ENCODE measurements at places on chromosomes 7 and 10.

- DNase-seq, result peak; percentile 27
Measured at GRCh38 chr10:16545116-16545736, 23.5 kb upstream of the C1QL3 start.

DNA sequence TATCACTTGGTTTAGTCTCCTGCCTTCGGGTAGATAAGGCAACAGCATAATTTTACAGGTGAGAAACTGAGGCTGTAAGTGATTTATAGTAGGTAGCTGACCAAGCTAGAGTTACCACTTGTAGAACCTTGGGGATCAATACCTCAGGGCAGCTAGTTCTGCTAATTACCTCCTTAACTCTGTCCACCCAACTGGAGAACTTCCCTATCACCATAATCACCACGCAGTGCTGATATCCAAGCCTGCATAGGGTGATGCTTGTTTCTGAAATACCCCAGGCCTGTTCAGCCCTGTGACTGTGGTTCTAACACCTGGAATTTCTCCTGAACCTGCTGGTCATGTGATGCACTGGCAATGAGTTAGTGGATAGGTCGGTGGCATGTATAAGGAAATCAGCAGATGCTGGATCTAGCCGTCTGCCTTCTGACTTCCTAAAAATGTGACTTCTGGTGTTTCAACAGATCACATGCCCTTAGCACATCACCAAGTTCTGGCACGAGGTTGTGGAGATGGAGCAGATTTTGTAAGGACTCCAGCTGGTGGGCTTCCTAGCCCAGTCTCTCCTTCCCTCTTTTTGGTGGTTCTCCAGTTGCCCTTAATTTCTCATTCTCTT, 15.3 kb downstream of the PLAU start:
- no peak for DNase-seq

GRCh38 chr10:131621784-131622624, 278.8 kb upstream of the PPP2R2D start:
- DNase-seq, result no peak

DNA sequence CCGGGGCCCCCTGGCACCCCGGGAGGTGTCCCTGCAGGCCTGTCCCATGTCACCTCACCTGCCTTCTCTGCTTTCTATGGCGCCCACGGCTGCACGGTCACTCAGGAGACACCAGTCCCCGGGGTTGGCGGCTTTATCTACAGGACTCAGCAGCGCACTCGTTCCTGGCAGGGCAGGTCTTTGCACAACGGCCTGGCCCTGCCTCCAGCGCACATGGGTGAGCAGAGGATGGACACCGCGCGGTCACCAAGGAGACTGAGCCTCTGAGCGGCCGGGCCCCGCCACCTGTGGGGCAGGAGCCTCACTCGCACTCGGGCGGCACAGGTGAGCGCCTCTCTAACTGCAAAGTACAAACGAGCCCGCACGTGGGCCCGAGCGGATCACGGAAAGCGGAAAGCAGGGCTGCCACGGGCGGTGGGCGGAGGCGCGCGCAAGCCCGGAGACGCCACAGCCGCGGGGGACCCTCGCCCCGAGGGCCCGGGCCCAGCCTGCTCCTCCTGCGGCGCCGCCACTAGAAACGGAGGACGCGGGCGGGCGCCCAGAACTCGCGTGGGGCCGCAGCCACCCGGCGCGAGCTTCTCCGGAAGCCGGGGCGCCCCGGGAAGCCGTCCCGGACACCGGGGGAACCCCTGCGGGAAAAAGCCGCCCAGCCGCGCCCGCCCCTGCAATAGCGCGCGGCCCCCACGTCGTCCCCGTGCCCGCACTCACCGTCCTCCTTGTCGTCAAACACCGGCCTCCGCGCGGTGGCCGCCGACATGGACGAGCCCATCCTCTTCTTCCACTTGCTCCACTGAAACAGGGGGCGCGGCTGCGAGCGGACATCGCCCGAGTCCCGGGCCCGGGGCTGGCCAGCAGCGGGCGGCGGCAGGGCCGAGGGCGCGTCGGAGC, 642 bp downstream of the STK32C start:
- peak; percentile 20 for DNase-seq

GRCh38 chr10:105807935-105808587, 1167.0 kb downstream of the SORCS3 start:
- no peak for DNase-seq

DNA sequence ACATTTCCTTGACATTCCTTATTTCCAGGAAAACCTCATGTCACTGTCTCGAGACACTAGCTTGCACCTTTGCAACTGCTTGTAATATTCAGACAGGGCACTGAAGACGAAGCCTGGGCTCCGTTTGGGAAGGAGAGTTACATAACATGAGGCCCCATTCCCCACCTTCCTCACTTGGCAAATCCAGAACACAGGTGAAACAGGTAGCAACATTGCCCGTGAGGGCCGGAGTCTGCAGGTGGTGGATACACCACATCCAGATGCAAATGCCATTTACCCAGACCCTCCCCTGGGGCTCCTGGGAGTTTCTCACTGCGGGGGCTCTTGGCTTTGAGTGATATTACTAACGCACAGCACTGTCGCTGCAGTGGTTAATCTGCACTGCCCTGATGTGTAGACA, 491.0 kb downstream of the PTPRN2 start:
- DNase-seq, result no peak

- no peak for DNase-seq
Measured at GRCh38 chr10:68957654-68958053, 1.7 kb downstream of the DDX21 start.

DNA sequence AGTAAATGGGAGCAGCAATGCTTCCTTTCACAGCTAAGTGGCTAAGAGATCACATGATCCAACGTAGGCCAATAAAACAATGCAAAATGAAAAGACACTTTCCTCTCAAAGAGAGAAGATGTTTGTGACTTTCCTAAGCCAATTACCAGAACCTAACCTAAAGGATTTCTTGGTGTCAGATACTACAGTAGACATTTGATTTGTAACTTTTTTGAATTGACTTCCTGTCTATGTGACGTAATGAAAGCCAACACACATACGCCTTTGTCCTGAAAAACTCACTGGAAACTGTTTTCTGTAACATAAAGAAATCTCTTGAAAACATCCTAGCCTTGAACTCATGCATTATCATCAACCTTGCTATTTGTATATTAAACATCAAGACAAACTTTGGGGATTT, 417.1 kb downstream of the GPAM start:
- DNase-seq, result no peak

DNA sequence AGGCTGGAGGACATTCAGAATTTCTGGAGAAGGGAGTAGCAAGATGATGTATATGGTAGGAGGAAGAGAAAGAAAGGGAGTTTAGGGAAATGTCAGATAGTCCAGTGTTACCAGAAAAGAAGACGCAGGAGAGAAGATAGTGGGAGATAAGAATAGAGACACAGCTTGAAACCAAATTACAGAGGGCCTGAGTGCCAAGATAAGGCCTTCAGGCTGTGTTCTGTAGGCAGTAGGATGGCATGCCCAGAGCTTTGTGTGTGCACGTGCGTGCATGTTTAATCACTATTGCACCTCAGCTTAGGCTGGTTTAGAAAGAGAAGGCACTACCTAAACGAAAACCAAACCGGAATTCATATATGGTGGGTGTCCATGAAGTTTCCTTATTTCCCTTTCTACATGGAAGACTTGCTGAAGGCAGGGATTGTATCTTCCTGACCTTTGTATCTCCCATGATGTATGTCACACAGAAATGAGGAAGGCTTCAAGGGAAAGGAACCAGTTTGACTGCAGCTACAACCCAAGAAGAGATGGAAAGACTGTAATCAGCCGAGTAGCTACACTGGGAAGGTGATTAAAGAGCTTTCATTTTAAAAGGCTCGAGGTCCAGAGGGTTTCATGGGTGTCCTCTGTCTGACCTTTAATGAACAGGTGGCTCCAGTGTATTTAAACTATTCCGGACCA, 35.8 kb upstream of the BHLHA15 start:
- no peak for DNase-seq

DNA sequence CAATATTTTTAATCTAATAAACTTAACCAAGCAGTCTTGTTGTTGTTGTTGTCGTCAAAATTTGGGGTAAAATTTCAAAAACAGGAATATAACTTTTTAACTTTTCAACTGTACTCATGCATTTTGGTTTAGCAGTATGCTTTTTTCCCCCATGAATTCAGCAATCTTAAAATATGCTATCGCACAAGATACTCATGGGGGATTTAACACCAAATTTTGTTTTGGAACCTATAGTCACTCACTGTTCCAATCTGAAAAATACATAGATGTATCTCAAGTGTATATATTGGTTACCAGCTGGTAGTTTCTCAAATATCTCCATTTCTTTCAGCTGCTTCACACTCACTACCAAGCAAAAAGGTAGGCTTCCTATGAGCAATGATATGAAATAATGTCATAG, 91.4 kb upstream of the PIK3CG start:
- no peak for DNase-seq

DNA sequence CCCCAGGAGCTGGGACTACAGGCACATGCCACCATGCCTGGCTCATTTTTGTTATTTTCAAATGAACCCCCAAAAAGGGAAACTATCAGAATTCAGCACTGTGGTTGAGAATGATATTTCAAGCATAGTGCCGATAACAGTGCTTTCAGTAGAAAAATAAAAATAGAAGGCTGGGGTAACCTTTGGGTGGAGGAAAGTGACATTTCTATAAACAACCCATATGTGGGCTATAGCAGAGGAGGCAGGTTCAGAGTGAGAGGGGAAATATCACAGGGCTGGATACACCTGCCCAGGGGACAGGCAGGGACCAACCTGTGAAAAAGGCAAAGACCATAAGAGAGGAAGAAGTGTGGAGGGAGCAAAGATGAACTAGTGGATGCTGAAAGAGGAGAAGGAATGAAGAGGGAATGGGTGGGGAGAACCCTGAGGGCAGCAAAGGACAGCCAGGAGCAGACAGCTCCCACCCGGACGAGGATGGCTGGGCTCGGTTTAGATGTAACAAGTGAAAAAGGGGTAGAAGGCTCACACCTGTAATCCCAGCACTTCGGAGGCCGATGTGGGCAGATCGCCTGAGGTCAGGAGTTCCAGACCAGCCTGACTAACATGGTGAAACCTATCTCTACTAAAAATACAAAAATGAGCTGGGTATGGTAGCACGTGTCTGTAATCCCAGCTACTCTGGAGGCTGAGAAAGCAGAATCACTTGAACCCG, 56.5 kb downstream of the MAP3K8 start:
- DNase-seq, result no peak

GRCh38 chr10:96512524-96513304, 1.0 kb downstream of the TLL2 start:
- no peak for DNase-seq

DNA sequence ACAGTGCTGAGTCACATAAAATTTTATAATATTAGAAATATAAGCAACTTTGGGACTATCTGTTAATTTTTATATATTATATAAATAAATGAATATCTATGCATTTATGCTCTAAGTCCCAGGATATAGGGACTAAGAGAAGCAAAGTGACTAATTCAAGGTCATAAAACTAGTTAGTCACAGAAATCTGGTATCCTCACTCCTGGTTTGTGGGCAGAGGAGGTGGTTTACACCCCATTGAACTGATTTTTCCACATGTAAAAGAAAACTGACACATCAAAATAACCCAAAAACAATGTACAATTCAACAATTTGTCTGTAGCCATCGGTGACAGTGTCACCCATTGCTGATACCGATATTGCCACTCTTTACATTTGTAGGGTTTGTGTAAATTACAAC, 3.0 kb downstream of the PCLO start:
- no peak for DNase-seq

- no peak for DNase-seq
Measured at GRCh38 chr10:129968853-129969183, 4.7 kb upstream of the EBF3 start.

DNA sequence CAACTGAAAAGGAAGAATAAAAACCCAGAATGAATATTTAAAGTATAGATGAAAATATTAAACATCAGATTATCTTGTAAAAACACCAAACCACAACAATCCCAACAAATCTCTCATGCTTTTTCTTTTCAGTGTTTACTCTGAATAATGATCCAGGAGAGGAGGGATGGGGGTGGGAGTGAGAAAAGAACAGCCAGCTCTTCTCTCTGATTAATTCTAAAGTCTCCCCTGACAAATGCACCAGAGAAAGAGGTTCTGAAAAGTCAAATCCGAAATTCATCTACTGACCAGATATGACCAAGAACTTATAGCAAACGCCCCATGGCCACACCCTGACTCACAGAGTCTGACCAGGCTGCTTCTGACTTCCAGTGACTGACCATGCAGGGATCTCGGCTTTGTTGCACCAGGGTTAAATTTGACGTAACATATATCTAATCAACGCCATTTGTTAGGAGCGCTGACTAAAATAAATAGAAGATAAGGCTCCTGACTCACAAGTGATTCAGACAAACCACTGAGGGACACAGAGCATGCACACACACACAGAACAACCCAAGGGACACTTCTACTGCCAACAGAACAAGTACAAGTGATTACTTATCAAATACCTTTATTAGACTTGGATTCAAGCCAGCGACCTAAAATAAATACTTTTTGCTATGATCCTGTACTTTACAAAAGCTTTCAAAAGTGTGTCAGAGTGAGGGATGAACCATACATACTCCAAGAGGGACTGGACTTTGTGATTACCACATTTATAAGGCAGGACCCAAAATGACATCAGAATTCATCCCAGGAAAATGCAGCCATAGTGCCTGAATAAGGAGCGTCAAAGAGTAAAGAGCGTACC, 9.3 kb upstream of the SPOCK2 start:
- no peak for DNase-seq
